CD4-positive, alpha-beta T cell treated with Interleukin-21 for 1 hour (primary cell): ENCODE measurements at places on chromosomes 7 and 10.
A peak's percentile ranks its signal among the peaks of the same experiment; 100 is the strongest.

- no peak for DNase-seq
These were observed 26.0 kb downstream of the EGFR start for GRCh38 chr7:55044791-55045190.

- DNase-seq, result no peak
These were observed 63.8 kb upstream of the NRBF2 start for GRCh38 chr10:63069318-63069717.

- no peak for DNase-seq
These were observed 98.7 kb upstream of the SEMA3D start for GRCh38 chr7:85285527-85285926.

DNA sequence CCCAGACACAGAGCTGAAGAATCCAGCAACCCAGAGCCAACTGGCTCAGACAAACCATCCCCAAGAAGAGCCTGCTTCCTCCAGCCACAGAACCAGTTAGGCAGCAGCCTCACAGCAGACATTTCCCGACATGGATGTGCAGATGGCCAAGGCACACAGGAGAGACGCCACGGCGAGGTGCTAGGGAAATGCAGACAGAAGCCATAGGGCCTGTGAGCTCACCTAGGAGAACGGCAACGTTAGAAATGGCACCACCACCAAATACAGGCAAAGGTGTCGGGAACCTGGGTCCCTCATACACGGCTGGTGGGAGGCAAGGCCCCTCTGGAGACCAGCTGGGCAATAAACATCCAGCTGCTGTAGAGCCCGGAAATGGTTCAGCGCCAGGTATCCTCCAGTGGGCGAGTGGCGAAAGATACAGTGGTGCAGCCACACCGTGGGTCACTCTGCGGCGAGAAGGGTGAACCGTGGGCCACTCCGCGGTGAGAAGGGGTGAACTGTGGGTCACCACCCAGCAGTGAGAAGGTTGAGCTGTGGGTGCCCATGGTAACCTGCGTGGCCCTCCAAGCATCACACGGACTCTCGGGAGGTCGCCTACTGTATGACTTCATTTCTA lies 31.2 kb downstream of the JAKMIP3 start:
- DNase-seq, result no peak

- DNase-seq, result no peak
These were observed 29.4 kb downstream of the WDFY4 start for GRCh38 chr10:48714088-48714487.

DNA sequence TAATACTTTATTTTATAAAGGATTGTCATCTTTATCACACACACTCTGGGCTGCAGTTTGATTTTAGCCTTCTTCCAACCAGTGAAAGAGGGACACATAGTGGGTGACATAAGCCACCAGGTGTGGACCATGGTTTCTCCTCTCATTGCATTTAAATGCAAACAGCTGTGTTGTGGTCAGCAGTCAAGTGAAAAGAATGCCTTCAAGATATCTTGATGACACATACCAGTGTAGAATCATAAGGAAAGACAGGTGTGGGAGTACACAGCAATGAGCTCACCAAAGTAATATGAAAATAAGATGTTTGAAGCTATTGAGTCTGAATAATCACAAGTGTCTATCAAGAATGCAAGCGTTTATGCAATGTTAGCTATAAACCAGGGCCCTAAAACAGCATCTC lies 580.0 kb downstream of the XPNPEP1 start:
- no peak for DNase-seq

DNA sequence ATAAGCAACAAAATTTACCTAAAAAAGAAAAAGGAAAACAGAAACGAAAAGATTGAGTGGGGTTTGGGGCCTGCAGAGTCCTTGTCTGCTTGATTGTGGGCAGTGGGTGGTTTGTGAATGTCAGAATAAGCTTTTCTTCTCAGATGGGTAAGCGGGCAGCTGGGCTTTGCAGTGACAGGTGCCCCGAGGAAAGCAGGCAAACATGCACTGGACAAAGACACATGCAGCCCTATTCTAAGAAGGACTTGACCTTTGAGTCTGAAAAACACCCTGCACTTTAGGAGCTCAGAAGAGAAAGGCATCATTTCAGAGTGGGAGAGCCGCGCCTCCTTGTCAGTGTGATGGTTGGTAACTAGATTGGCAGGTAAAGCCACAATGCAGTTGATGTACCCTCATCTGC lies 562.7 kb downstream of the PTPRN2 start:
- no peak for DNase-seq

- DNase-seq, result no peak
These were observed 150.4 kb upstream of the GNAI1 start for GRCh38 chr7:79984210-79984609.

DNA sequence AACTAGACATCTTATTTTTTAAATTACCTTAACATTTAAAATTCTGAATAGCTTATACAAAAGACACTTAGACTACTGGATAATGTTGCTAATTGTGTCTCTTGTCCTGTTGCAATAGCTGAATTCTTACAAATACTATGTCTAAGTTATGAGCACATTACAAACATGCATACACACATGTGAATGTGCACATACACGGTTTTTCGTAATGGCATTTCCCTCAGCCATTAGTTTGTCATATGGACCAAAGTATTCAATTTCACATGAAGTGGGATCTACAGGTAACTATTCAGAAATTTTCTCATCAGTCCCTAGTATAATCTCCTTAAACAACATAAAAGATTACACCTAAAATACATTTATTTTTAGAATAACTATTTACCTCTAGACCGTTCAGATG lies 178.6 kb upstream of the BET1 start:
- no peak for DNase-seq

GRCh38 chr7:139699640-139700504 lies 77.9 kb downstream of the HIPK2 start:
- DNase-seq, result no peak

DNA sequence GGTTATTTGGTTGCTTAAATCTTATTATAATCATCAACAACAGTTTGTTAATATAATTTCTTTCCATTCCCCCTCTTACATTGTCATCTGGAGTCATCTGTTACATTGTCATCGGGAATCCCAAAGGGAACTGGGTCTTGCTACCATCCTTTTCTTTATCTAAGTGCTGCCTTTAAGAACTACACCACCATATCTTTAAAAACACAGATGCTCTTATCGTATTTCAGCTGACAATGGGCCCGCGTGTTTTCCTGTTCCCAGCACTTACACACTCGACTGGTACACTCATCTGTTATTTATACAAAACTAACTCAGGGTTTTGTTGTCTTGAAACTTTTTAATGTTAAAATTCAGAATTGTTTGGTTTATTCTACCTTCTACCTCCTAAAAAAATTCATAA lies 256.2 kb upstream of the MGMT start:
- DNase-seq, result no peak

- no peak for DNase-seq
These were observed 49.3 kb upstream of the ZNF716 start for GRCh38 chr7:57400531-57401155.

- no peak for DNase-seq
These were observed 61.8 kb downstream of the INHBA start for GRCh38 chr7:41641011-41641664.

- DNase-seq, result no peak
These were observed 37.9 kb upstream of the TNS3 start for GRCh38 chr7:47619806-47620205.

GRCh38 chr10:31490858-31491504 lies 172.0 kb downstream of the ZEB1 start:
- DNase-seq, result peak; percentile 43

GRCh38 chr7:138166681-138167080 lies 90.4 kb downstream of the AKR1D1 start:
- DNase-seq, result no peak

DNA sequence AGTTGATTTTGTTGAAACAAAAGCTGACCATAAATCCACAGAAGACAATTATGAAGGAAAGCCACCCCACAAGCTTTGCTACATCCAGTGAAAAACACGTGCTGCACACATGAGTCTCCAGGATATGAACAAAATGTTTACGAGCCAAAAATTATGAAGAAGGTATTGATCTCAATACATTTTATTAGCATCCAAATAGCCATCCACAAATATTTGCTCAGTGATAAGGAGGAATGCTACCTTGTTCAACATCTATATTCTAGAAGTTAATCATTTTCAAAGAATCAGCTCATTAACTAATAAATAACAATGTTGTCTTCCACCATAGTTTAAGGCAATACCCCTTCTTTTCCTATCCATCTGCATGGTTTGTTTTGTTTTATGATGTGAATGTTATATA lies 42.7 kb downstream of the CALML3 start:
- DNase-seq, result no peak

DNA sequence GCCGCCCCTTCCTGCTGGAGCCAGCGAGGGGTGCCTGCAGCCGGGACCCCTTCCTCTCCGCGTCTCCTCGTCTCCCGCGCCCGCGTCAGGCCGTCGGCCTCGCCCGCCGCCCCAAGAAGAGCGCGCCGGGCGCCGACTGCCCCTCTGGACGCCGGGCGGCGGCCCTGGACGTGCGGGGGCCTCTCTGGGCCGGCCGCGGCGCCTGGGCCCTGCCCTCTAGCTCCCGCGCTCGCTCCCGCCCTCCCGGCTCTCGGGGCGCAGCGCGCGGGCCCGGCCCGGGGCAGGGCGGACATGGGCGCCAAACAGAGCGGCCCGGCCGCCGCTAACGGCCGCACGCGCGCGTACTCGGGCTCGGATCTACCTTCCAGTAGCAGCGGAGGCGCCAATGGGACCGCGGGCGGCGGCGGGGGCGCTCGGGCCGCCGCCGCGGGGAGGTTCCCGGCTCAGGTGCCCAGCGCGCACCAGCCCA lies 704 bp downstream of the ZNRF2 start:
- peak; percentile 37 for DNase-seq

GRCh38 chr7:123747620-123748141 lies 1.1 kb downstream of the WASL start:
- peak; percentile 22 for DNase-seq

- DNase-seq, result no peak
These were observed at the start of gene OR2AE1 for GRCh38 chr7:99876933-99877332. OR2AE1 (minus strand) TSS chr7:99877033; CDS start chr7:99877033, 0 bp downstream.

GRCh38 chr10:124145109-124145870 lies 51.9 kb upstream of the CHST15 start:
- DNase-seq, result peak; percentile 11

DNA sequence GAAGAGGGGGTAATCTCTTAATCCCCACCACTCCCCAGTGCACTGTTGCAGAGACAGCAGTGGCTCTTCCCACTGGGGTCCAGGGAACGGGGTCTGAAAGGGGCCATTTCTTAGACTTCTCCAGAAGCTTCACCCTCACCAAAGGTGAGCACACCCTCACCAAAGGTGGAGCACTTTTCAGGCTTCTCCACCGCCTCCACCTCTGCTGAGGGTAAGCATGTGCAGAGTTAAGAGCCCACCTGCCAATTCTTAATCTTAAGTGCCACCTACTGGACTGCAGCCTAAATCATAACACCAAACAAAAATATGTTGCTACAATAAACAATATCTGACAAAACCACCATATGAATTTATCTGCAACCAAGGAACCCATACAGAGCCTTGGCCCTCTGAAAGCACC lies 27.0 kb downstream of the SNX13 start:
- no peak for DNase-seq

DNA sequence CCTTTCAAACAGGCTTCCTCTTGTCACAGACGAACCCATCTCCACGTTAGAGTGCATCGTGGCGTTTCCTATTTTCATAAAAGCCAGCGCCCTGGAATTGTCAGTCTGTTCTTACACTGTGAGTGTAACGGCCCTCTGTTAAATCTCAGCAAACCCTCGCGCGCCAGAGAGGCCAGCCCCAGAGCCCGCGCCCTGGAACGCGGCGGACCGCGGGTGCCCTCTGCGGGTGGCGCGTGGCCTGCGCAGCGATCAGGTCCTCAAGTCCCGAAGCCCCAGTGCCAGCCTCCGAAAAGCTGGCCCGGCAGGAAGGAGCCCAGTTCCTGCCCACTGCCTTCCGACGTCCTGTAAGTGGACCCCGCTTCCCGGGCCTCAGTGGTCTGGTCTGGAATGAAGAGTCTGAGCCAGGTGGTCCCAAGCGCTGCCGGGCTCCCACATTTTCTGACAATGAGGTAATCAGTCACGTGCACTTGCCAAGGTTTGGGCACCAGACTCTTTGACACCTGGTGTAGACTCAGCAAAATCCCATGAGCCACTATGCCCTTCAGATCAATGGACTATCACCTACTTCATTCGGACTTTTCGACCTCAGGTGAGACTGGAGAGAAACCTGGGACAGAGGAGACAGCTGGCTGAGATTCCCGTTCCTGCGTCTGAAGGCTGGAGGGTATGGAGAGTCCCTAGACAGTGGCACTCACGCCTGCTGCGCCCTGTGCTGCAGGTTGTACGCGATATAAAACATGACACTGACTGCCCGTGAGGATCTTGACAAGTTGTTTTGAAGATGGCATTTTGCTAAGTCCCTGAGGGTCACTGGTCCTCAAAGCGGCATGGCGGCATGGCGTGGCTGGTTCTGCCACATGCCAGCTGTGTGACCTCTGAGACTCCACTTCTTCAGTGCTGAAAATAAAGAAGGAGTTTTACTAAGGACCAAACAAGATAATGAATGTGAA lies 109.4 kb upstream of the LANCL2 start:
- DNase-seq, result peak; percentile 52

- DNase-seq, result no peak
These were observed 926 bp upstream of the C10orf71 start for GRCh38 chr10:49297818-49298670.

- DNase-seq, result no peak
These were observed 33.5 kb downstream of the DPY19L1 start for GRCh38 chr7:35003679-35004303.

GRCh38 chr10:118812393-118812740 lies 57.6 kb upstream of the CACUL1 start:
- no peak for DNase-seq

GRCh38 chr10:25398680-25399079 lies 223.9 kb downstream of the GPR158 start:
- DNase-seq, result no peak

GRCh38 chr10:59283456-59284091 lies 78.8 kb downstream of the FAM13C start:
- DNase-seq, result no peak

DNA sequence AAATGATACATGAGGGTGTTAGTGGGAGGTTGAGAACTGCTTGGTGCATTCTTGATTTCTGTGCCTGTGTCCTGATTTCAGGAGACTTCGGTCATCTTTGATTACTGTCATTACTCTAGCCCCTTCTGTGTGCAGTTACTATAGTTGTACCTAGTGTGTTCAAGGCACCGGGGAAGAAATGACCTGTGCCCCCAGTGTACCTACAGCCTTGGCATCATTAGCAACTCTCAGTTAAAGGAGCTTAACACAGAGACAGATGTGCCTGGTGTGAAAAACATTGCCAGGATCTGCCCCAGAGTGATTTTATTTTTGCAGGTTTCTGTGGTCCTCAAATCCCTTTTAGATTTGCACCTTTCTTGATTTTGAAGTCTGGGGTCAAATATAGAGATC lies 62.2 kb downstream of the ARID5B start:
- no peak for DNase-seq

GRCh38 chr10:4639960-4640359 lies 186.0 kb upstream of the AKR1E2 start:
- DNase-seq, result no peak

- DNase-seq, result no peak
These were observed 49.7 kb upstream of the TARP start for GRCh38 chr7:38323156-38323555.

GRCh38 chr7:107070710-107071109 lies 26.2 kb downstream of the PRKAR2B start:
- DNase-seq, result no peak
